T-helper 17 cell (primary cell): ENCODE measurements at places on chromosomes 7 and 10.

GRCh38 chr10:33236916-33237315 lies 97.6 kb downstream of the NRP1 start:
- H3K36me3 ChIP-seq, result no peaks in the 10 kb centered on the region
- DNase-seq, result no peak
- no peak overlapping the region for H3K27ac ChIP-seq
- no peaks in the 10 kb centered on the region for H3K4me1 ChIP-seq

- DNase-seq, result no peak
- H3K27me3 ChIP-seq, result no peaks in the 10 kb centered on the region
- no peak overlapping the region for H3K27ac ChIP-seq
- no peak overlapping the region for H3K4me3 ChIP-seq
- peaks cover 2% of the 10 kb centered on the region for H3K4me1 ChIP-seq
These were observed 115.4 kb upstream of the ACBD5 start for GRCh38 chr10:27355918-27356573.

DNA sequence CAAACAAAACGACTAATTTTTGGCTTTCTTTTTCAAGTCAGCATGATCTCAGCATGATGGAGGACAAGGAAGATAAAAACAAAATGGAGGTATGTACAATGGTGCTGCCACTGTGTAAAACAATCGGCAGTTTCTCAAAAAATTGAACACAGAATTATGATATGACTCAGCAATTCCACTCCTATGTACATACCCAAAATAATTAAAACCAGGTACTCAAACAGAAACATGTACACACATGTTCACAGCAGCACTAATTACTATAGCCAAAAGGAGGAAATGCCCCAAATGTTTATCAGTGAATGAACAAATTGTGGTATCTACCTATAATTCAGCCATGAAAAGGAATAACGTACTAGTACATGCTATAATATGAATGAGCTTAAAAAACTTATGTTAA lies 29.9 kb downstream of the SNX13 start:
- H3K27me3 ChIP-seq, result no peaks in the 10 kb centered on the region
- H3K4me3 ChIP-seq, result no peak overlapping the region
- H3K36me3 ChIP-seq, result peaks cover 5% of the 10 kb centered on the region

GRCh38 chr7:6164010-6164409 lies 108.4 kb downstream of the CYTH3 start:
- no peaks in the 10 kb centered on the region for H3K27me3 ChIP-seq
- no peak overlapping the region for H3K27ac ChIP-seq
- H3K4me1 ChIP-seq, result peaks cover 15% of the 10 kb centered on the region
- no peak overlapping the region for H3K4me3 ChIP-seq

DNA sequence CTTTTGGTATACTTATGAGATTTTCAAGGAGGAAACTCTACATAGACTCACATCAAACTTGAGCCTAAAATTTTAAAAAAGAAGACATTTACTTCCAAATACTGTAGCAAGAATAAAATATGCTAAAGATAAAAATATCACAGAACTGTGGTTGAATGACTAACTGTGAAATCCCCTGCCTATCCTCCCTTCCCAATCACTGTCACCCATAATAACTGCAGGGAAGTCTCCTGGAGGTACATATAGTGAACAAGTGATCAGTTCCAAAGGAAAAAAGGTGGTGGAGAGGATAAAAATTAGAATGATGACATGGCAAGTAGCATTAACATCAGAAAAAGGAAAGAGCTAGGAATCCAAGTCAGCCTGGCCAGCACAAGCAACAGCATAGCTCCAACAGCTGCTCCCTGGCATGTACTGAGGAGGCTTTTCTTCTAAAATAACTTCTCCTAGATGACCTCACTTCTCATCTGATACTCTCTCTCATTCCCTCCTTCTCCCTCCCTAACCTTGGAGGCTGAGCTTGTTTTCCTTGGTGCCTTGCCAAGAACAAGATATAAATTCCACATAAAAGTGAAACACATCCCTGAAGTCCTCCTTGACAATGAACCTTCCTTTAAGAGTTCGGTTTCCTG lies 124.0 kb downstream of the IQUB start:
- no peak overlapping the region for H3K27ac ChIP-seq
- DNase-seq, result no peak
- no peak overlapping the region for H3K4me3 ChIP-seq

GRCh38 chr10:92208736-92209135 lies 82.1 kb downstream of the CPEB3 start:
- no peak overlapping the region for H3K4me3 ChIP-seq
- no peak for DNase-seq
- peaks cover 11% of the 10 kb centered on the region for H3K4me1 ChIP-seq

- H3K4me1 ChIP-seq, result peaks cover 24% of the 10 kb centered on the region
- H3K27ac ChIP-seq, result no peak overlapping the region
- H3K27me3 ChIP-seq, result peaks cover 23% of the 10 kb centered on the region
These were observed 1.7 kb downstream of the RAMP3 start for GRCh38 chr7:45159296-45159695.
